ENCODE measurements at places on chromosomes 1 and 21.

- no peak for DNase-seq
These were observed 7.2 kb upstream of the SCMH1 start for GRCh38 chr1:41249319-41249718.

DNA sequence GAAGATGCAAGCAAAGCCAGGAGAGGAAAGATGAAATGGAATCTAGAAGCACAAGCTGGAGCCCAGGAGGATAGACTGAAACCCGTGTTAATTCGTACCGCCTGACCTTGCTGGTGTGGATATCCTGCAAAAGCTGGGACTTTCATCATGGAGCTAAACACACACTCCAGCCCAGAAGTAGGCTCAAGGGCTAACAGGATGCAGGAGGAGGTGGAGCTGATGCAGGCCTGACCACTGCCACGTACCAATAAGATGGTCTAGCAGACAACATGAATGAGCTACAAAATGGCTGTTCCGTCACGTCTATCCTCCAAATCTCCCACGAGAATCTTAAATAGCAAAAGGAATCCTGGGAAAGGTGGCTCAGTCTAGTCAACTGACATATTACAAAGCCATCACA is 270.3 kb downstream of the SDCCAG8 start:
- DNase-seq, result no peak

GRCh38 chr1:225762002-225762441 is 15.6 kb upstream of the SRP9 start:
- DNase-seq, result no peak

DNA sequence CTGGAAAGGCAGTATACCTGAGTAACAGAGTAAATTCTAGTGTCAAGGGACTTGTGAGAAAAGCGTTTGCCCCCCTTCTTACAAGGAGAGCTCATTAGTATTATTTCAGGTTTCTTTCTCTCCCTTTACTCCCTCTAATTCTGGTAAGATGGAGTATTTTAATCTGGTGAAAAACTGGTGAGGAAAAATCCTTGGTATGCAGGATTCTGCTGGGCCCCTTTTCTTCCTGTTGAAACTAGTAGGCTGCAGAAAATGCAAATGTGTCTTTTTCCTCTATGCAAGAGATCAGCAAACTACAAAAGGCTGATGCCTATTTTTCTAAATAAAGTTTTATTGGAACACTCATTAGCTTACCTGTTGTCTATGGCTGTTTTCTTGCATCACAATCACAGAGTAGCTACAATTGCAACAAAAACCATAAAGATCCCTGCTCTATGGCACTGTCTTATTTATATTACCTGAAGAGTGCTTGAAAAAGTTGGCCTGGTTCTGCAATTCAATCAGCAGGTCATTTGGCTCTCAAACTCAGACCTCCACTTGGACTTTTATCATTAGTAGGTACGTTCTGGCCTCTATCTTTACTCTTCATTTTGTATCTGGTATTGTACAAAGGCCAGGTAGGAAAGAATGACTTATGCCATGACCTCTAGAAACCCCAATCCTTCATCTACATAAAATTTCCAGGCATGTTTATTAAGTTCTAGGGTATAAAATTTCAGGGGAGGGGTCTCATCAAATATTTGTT is 109.6 kb downstream of the AKT3 start:
- no peak for DNase-seq

DNA sequence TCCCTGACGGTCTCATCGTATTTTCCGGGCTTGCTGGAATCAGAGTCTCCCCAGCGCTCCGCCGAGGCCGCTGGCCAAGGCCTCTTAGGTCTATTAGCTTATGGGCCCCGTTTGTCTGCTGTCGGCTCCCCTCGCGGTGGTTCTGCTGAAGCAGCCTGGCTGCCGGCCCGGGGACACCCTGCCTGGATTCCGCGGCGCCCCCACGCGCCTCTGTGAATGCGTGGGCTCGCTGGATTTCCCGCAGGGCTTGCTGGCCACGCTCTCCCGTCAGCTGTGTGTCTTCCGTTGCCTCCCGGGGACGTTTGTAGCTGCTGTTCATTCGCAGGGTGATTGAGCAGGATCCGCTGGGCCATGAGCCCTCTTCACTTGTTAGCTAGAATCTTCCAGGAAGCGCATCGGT is 8.4 kb downstream of the LRRC3 start:
- no peak for DNase-seq

- DNase-seq, result no peak
These were observed 5.7 kb downstream of the HAPLN2 start for GRCh38 chr1:156624814-156625435.
